Pericardium fibroblast (primary cell): ENCODE measurements at places on chromosomes 13 and 19. TPM values are rescaled to one million over a fixed set of nuclear protein-coding genes. Genes with fewer than 3 reads are reported as not detected.

TICAM1 gene
- total RNA-seq, result 3.0 and 4.3 TPM in 2 replicates

UFM1 gene
- 43.2 and 55.2 TPM in 2 replicates for total RNA-seq

KIR2DL3 gene
- not detected in 2 replicates for total RNA-seq

S1PR4 gene
- total RNA-seq, result not detected in 2 replicates

ZNF845 gene
- total RNA-seq, result 2.1 and 4.9 TPM in 2 replicates

RASL11A gene
- 6.1 and 8.1 TPM in 2 replicates for total RNA-seq

INTS6 gene
- 16.9 and 18.5 TPM in 2 replicates for total RNA-seq

CEACAM3 gene
- total RNA-seq, result not detected in 2 replicates

TUBB4A gene
- not detected in 2 replicates for total RNA-seq

RHPN2 gene
- total RNA-seq, result 0.94 and 8.9 TPM in 2 replicates

SLC10A2 gene
- total RNA-seq, result not detected in 2 replicates

ADAMTS10 gene
- total RNA-seq, result 37.2 and 38.0 TPM in 2 replicates

PROZ gene
- not detected in 2 replicates for total RNA-seq

RXFP2 gene
- total RNA-seq, result not detected in 2 replicates

FCAR gene
- total RNA-seq, result not detected in 2 replicates

F7 gene
- total RNA-seq, result not detected in 2 replicates

ADGRE3 gene
- total RNA-seq, result not detected in 2 replicates

PRDX2 gene
- 184 and 198 TPM in 2 replicates for total RNA-seq

PNMA8C gene
- not detected in 2 replicates for total RNA-seq
